ENCODE measurements at places on chromosomes 1 and 21. TPM values are rescaled to one million over a fixed set of nuclear protein-coding genes. Genes with fewer than 3 reads are reported as not detected.
A peak's percentile ranks its signal among the peaks of the same experiment; 100 is the strongest.

Gene FMN2
- total RNA-seq, result not detected

Gene GLIS1
- total RNA-seq, result not detected

- DNase-seq, result no peak
These were observed 33.8 kb upstream of the MYOCOS start for GRCh38 chr1:171588230-171588629.

- no peak for DNase-seq
These were observed 35.6 kb downstream of the IL23R start for GRCh38 chr1:67201891-67202290.

DNA sequence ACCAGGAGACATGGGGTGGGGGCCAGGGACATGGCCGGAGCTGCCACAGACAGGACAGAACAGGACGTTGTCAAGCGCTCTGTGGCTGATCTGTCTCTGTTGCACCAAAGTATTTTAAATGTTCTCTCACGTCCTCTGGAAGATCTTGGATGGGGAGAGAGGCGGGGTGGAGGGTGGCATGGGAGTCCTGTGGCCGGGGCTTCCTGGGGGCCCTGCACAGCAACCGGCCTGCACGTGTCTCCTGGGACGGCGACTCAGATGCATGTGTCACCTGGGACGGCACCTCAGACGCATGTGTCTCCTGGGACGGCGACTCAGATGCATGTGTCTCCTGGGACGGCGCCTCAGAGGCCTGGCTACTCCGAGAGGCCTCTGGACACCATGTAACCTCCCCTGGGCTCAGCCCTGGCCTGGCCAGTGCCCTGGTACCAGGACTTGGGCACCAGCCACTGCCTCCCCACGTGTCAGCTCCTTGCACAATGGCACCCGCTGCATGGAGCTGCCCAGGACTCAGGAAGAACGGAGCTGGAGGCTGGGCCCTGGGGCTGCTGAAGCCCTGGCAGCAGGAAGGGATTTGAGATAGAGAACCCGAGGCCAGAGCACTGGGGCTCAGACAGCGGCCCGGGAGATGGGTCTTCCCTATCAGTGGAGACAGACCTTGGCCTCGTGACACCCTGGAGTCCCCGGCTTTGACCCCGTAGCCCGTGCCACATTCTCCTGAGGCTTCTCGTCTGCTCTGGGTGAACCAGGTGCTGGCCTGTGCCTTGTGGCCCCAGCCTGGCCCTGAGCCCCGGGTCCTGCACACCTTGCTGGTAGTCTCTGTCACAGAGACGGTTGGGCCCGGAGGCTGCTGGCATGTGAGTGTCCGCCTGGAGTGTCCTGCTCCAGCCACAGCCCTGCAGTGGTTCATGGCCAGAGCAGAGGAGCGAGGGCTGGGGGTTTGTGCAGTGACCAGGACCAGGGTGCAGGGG lies 14.7 kb upstream of the SLC19A1 start:
- DNase-seq, result no peak

- no peak for DNase-seq
These were observed 233.1 kb downstream of the PTPRU start for GRCh38 chr1:29469457-29469856.

GRCh38 chr21:44297525-44298290 lies 2.1 kb upstream of the PFKL start:
- DNase-seq, result peak; percentile 50

DNA sequence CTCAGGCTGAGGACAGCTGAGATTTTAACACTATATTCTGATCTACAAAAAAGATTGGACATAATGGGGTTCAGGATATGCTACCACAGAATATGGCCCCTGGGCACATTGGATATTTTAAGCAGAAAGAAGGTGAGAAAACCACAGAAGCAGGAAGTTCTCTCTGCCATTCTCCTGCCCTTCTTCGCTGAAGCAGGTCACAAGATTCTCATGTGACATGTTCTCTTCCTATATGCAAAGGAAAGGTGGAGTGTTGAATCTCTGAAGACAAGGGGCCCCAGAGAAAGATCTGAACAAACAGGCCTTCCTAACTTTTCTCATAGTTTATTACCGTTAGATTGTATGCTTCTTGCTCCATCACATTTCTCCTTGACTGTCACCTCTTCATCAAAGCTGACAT lies 285.7 kb downstream of the S1PR1 start:
- no peak for DNase-seq
